ENCODE measurements at places on chromosomes 3 and 15.

GRCh38 chr3:157442729-157443128 is 6.1 kb downstream of the PTX3 start:
- no peak for DNase-seq

DNA sequence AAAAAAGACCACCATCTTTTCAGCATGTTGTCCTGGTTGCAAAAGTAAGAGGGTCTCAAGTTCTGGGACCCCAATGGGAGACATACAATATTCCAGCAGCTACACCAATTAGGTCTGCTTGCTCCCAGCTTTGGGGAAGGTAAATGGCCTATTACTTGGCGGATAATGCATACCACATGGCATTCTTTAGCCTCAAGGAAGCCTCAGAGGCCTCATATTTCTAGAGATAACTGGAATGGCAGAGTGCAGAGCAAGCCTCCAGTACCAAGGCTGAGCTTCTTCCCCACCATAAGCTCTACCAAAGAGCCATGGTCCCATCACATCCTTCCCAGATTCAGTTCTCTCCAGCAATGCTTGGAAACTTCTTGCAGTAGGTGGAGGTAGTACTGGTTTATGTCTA is 493.8 kb downstream of the SHQ1 start:
- no peak for DNase-seq

GRCh38 chr3:156606729-156607128 is 51.8 kb upstream of the SSR3 start:
- no peak for DNase-seq

GRCh38 chr3:124780356-124780755 is 50.1 kb downstream of the UMPS start:
- peak; percentile 63 for DNase-seq

DNA sequence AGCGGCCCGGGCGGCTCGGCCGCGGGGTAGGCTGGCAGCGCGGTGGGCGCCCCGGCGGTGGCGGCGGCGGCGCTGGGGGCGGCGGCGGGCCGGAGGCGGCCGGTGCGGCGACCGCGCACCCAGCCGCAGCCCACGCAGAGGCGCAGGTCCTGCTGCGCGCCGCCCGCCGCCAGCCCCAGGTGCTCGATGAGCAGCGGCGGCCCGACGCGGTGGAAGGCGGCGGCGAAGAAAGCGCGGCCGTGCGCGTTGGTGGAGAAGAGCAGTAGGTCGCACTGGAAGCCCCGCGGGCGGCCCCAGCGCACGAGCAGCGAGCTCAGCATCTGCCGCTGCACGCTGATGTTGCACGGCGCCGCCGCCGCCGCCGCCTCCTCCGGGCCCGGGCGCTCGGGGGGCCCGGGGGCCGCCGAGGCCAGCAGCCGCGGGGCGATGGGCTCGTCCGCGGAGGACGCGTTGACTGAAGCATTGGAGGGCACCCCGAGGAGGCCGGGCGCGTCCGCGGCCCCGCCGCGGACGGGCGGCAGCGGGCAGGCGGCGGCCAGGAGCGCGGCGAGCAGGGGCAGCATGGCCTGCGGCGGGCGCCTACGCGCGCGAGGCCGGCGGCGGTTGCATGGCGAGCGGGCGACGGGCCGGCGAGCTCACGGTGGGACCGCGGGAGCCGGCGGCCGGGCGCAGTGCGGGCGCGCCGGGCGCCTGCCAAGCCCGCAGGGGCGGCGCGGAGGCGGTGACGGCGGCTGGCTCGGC is 452 bp downstream of the TMEM158 start:
- DNase-seq = no peak

- no peak for DNase-seq
These were observed 11.3 kb upstream of the FSIP1 start for GRCh38 chr15:39793923-39794322.

GRCh38 chr3:19748782-19749447 is 185.1 kb downstream of the EFHB start:
- DNase-seq = no peak

DNA sequence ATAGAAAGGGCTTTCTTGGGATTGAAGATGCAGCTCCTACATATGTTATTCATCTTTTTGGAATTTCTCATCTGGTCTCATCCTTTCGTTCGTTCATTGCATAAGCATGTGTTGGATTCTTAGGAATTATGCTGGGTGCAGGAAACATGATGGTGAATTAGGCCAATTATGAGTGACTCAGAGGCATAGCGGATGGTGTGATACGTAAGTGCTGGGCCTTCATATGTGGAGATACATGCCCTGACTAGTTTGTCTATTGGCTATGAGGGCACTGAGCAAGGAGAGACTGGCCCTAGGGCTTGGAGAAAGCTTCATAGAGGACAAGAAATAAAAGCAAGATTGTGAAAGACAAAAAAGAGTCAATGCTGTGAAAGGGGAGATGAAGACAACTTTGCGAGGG is 235.1 kb downstream of the MYRIP start:
- no peak for DNase-seq

DNA sequence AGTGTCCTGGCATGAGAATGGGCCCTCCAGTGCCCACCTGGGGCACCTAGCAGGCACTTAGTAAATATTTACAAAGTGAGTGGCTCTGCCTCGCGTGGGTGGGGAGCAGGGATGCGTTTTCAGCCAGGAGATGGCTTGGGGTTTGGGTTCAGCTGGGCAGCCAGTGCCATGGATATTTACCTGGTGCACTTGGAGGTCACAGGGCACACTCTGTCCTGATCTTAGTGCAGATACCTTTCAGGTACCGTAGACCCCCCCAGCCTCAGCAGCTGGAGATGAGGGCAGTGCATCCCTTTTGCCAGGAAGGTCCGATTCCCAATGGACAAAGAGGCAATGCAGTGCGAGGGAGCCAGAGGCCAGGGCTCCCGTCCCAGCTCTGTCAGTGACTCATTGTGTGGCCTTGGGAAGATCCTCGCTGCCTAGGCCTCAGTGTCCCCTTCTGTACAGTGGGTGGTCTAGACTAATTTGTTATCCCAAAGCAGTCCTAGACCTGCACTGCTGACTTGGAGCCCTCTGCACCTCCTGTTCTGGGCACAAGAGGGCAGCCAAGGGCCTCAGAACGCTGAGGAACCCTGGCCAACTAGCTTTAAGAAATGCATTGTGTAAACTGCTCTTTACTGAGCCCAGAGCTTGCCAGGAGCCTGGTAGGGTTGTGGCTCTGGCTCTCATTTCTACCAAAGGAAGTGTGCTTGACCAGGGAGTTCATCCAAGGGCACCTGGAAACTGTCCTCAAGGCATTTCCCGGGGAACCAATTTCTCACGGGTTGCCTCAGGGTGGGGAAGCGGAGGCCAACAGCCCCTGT is 16.0 kb downstream of the HDAC11 start:
- DNase-seq = peak; percentile 75

Measured in ovary (tissue), 10 donors.